Mammary epithelial cell (primary cell): ENCODE measurements at places on chromosomes 3 and 15. TPM values are rescaled to one million over a fixed set of nuclear protein-coding genes. Genes with fewer than 3 reads are reported as not detected.

DNA sequence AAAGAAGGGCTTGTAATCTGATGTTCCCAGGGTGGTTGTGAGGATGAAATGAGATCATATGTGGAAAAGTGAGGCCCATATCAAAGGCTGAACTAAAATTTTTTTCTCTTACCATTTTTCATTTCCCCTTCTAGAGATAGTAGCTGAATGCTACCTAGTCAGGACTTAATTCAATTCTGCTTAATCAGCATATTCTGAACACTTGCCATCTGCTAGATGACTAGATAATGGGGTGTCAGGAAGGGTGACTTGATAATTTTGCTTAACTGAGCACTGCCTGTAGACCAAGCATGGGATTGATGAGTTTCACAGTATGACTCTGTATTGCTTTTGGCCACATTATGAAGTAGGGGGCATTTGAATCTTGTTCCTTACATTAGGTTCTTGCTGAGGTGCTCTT, 136.2 kb downstream of the CHST2 start:
- no peak for DNase-seq

The NIPA2 gene
- polyA plus RNA-seq = 41.3 TPM

The CTSH gene
- 33.6 TPM for polyA plus RNA-seq

- no peak for DNase-seq
These were observed 26.7 kb downstream of the C3orf70 start for GRCh38 chr3:185126201-185126600.

DNA sequence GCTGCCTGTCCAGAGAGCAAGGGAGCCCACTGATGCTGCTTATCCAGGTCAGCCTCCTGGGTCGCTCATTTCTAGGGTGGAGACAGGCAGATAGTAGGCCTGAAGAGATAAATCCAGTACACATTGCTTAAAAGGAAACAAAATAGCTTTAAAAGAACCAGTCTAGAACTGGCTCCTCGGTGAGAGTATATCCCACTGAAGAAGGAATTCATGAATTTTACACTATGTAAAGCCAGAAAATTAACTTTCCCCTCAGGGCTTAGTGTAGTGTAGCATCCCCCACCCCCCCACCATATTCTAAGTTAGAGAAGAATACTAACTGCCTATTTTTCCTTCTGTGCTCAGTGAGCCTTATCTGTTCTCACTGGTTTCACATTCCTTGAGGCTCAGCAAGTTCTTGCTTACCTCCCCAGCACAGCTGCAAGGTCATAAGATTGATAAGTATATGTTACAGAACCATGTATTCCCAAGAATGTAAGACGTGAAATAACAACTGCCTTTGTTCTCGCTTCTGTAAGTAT, 30.5 kb upstream of the NOX5 start:
- DNase-seq = no peak

DNA sequence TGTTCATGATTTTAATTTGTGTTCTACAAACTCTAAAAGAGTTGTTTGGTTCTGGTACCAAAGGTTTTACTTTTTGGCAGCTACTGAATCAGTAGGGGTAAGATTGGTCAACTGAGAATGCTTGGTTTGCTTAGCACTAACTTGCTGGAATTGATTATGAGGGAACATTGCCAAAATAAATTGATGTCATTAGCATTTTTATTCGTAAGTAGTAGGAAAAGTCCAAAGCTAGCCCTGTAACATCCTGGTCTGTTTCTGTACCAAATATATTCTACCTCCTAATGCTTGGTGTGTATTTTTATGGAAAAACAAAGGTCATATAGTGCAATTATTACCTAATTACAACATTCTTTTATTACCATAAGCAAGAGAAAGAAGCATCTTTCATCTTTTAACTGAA, 35.9 kb upstream of the KPNA4 start:
- no peak for DNase-seq
